ENCODE measurements at places on chromosomes 3 and 15.

- no peak for DNase-seq
Observed at GRCh38 chr3:128557531-128558280, 64.7 kb upstream of the GATA2 start.

GRCh38 chr3:10340476-10340875, 19.6 kb upstream of the SEC13 start:
- DNase-seq, result no peak

- DNase-seq, result no peak
Observed at GRCh38 chr3:188335656-188336055, 181.7 kb downstream of the LPP start.

- no peak for DNase-seq
Observed at GRCh38 chr3:16599694-16600093, 5.5 kb downstream of the DAZL start.

DNA sequence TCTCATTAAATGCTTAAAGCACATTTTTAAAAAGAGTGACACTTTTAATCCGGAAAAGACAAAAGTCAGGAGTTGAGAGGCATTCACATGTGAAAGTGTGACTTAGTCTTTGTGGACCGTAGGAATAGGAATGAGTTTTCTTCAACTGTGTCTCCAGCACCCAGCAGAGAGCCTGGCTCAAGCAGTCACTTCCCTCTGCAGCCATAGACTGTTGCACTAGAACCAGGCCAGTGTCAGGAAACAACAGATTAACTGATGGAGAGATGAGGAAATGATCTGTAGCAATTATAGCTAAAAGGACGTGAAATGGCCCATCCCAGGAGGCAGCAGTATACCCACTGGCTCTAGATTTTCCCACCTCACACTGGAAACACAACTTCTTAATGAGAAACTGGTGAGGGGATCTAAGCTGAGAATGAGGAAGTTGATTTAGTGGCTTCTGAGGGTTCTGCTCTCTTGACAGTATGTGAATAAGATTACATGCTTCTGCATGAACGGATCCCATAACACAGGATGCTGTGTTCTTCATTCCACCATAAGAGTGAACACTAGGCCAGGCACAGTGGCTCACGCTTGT, 19.8 kb downstream of the CFAP92 start:
- DNase-seq, result no peak

GRCh38 chr3:12483410-12483809, 870 bp upstream of the TSEN2 start:
- no peak for DNase-seq

GRCh38 chr3:102136183-102136582, 286.9 kb downstream of the NFKBIZ start:
- DNase-seq, result no peak

DNA sequence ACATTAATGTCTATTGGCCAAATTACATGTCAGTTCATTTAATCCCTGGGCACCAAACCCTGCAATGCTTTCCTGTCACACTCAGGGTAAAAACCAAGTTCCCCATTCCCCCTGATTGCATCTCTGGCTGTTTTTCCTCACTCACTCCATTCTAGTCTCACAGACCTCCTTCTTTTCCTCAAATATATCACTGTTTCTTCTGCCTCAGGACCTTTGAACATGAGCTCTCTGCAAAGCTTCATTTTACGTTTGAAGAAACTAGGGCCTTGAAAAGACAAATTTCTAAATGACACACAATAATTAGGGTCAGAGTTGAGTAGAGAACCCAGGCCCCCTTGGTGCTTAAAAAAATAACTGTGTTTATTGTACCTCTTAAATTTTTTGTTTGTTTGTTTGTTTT, 230.6 kb downstream of the THRB start:
- no peak for DNase-seq

DNA sequence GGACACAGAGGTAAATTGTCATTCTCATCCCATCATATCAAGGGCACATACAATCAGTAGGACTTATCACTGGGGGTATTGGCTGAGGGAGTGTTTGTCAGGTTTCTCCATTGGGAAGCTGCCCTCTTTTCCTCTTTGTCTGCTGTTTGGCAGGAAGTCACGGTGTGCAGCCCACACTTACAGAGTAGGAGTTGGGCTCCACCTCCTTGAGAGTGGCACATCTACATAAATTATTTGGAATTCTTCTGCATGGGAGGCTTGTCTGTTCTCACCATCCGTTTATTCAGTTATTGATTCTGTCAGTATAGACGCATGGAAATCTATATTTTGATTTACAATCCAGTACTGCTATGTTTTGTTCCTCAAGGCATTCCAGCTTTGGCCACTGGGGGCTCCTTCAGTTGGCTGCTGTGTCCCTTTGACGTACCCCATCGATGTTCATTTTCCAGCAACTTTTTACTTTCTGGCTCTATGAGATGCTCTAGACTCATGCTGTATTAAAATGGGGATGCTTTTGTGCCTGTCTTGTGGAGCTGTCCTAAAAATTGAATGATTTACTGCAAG, 200.3 kb downstream of the SLCO3A1 start:
- DNase-seq, result no peak

GRCh38 chr15:29455055-29455454, 185.4 kb upstream of the NSMCE3 start:
- DNase-seq, result no peak

- DNase-seq, result no peak
Observed at GRCh38 chr15:87826119-87826747, 430.3 kb downstream of the NTRK3 start.

DNA sequence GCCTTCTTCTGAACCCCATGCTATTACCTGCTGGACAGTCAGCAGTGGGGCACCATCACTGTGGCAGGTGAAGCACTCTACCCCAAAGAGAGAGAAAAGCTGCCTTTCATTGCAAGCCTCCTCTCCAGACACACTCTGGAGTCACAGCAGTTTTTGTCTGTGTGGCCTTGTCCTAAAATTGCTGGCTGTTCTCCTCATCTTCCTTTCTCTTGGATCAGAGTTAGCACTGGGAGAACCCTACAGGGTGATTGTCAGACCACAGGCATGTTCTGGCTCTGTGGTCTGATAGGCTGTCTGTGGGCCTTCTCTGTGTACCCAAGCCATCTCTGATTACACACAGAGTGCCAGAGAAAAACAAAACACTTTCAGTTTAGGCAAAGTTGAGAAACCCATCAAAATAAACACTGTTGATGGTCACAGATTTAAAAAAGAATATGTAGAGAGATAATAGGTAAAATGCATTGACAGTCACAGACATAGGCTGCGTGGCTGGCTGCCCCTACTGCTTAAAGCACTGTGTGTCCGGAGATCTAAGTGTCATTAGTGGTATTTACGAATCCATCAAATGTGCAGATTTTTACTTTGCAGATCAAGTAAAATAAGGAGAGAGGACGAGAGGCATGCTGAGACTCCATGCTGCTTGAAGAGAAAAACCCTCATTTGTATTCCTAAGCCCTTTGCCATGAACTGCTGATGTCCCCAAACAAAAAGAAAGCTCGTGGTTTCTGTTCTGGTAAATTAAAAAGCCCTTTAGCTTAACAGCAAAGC, 689.9 kb downstream of the TUSC7 start:
- no peak for DNase-seq

DNA sequence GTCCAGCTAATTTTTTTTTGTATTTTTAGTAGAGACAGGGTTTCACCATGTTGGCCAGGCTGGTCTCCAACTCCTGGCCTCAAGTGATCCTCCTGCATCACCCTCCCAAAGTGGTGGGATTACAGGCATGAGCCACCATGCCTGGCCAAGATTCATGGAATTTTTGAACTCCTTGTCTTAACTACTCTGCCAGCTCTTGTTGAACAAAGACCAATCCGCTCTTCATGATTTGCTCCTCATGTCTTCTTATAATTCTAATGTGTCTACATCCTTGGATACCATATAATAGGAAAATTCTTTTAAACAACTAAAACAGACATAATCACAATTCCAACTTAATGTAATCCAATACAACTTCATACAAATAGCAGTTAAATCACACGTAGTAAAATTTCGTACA, 21.3 kb downstream of the UBA5 start:
- DNase-seq, result no peak

GRCh38 chr15:25801586-25802284, 61.4 kb downstream of the ATP10A start:
- DNase-seq, result no peak

DNA sequence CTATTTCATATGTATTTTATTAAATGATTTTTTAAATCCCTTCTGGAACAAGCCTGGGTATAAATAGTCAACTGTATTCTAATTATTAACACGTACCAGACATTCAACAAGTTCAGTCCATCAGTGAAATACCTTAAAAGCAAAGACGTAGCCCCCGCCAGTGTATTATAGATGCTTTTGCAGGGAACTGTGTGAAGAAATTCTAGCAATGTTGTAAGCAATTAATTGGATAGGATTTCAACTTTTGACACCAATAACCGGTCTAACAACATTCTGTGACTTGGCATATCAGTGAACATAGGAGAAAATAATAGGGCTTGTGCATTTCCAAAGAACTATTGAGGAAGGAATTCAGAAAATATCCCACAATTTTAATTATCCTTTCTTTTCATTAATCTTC, 67.2 kb upstream of the TGFBR2 start:
- no peak for DNase-seq

GRCh38 chr3:10975695-10976234, 16.8 kb upstream of the SLC6A1 start:
- DNase-seq, result no peak

GRCh38 chr3:15404767-15405166, 22.6 kb downstream of the METTL6 start:
- no peak for DNase-seq

DNA sequence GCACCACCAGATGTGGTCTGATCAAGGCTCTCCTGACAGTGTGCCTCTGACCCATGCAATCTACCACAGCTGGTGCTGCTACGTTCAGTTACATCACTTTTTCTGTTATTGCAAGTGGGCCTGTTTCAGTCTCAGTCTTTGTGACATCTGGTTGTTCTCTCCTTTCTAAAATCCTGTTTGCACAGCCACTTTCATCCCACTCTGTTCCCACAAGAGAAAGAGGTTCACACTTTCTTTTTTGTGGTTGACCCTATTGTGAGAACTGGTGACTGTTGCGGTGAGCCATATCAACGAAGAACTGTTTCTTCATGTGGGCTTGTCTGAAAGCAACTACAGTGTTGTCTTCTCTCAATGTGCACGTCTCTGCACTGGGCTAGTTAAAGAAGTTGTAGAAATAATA, 342.8 kb upstream of the ARPP21 start:
- no peak for DNase-seq

DNA sequence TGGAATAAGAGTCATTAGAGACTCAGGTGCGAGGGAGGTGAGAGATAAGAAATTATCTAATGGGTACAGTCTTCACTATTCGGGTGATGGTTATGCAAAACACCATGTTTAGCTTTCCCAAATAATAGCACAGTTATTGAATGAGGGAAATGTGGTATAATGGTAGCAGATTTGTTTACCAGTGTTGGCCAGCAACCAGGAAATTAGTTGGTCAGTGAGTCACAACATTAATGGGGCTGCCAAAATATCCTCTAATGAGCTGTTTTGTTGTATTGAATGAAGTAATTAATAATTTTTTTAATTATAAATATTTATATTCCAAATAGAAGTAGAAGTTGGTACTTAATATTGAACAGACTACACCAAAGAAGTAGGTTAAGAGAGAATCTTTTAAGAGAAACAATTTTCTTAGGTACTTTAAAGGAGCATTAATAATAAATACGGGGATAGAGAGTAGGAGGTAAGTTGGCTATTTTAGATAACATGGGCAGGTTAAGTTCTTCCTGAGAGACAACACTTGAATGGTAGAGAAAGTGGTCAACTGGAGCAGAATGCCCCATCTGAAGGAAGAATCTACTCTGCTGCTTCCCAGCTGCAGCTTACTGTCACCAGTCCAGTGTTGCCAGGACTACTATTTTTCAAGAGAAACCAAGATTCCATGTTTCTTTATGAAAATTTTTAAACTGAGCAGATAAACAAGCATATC, 218.8 kb downstream of the UBE2E2 start:
- no peak for DNase-seq

DNA sequence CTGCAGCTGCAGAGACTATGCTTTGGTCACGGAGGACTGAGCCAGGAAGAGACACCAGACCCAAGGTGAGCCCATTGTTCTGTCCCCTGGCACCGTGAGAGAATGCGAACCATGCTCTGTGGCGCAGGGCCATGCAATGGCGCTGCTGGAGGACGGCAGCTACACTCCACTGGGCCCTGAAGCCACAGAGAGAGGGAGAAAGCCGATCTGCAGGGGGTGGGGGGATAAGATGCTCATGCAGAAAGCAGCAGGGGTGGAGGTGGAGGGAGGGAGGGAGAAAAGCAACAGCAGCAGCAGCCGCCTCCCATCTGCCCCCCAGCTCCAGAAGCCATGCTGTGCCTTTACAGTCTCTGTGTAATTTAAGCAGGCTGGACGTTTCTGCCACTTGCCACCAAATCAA, 5.3 kb downstream of the BDH1 start:
- DNase-seq, result no peak

DNA sequence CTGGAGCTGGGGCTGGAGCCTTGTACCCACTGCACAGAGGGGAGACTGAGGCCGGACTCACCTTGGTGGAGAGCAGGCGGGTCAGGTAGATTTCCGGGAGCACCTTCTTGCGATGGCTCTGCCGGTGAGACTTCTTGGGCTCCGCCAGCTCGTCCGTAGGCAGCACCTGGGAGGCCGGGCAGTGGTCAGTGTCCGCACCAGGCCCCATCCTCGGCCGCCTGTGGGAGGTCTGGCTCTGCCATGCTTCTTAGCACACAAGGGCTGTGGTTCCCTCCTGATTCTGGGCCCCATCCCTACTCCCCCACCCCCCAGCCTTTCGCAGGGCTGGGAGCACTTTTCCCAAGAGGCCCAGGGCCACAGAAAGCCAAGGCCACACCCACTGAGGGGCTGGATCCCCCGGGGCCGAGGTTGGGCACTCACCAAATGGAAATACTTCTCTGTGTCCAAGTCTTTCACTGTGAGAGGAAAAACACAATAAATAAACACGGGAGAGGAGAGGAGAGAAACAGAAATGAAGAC, 17.4 kb downstream of the H1-8 start:
- no peak for DNase-seq

GRCh38 chr15:27763514-27763913, 335.6 kb downstream of the OCA2 start:
- no peak for DNase-seq

- DNase-seq, result no peak
Observed at GRCh38 chr15:92821491-92822116, 78.5 kb upstream of the CHD2 start.

Data from activated T-cell treated with anti-CD3 and anti-CD28 coated beads for 1 hour (primary cell).